ENCODE measurements at places on chromosomes 2 and 18.

DNA sequence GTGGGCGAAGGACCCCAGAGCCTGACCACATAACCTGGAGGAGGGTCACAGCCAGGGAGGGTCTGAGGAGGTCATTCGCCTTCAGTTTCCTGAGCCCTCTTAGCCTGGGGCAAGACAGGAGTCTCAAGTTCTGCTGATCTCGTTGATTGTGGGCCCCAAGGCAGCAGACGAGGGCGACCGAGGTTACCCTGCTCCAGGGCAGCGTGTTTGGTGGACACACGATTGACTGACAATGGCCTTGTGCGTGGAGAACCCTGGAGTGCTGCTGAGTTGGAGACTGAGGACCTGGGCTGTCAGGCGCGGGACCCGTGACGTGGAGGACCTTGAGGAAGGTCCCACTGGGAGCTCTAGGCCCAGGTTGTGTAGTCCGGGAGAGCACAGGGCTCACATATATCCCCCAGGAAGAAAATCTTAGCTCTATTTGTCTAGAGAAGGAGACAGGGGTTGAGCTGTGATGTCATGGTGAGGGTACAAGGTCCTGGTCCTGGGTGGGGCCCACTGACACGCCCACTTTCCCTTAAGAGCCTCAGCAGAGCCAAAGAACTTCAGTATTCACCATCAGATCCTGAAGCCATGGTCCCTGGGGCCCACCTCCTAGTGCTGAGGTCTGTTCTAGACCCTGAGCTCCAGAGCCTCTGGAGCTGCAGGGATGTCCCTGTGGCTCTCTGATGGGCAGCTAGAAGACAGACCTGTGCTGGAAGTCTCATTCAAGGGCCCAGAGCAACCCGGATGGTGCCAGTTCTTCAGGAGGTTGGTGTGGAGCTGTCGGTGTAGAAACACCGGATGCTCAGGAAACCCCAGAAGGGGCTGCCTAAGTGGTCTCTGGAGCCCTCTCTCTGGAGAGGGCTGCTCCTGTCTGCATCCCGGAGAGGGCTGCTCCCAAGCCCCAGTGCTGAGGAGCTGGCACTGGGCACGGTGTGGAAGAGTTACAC lies 53.1 kb downstream of the DYSF start:
- DNase-seq: no peak

DNA sequence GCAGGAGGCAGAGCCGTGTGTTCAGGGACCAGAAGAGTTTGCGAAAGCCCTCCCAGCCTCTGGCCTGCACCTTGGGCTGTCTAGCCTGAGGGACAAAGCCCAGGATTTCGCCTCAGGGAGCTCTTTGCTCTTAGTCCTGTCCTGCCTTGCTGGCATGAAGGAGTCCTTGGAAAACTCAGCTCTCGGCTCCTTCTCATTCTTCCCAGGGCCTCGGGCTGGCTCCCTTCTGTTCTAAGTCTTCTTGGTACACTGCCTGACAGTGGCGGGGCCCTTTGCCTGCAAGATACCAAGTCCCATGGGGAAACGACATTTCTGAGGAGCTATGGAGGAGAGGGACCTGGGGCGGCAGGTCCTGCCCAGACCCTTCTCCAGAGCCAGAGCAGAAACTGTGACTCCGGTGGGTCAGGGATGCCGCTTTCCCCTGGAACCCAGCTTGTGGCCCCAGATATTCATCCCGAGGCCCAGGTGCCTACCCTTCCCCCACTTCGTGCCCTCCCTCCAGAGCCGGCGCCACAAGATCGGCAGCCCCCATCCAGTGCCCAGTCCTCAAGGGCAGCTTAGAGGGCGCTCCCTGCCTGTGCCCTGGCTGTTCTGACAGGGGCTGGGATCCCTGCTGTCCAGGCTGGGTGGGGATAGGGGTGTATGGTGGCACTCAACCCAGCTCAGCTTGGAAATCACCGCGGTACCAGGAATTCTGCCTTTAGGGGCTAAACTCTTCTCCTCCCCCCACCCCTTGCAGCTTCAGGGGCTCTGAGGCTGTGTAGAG lies 5.5 kb upstream of the CYP26B1 start:
- no peak for DNase-seq

- DNase-seq: no peak
Observed at GRCh38 chr2:1601471-1602277, 142.6 kb downstream of the PXDN start.

- no peak for DNase-seq
Observed at GRCh38 chr2:237697586-237698357, 70.4 kb downstream of the LRRFIP1 start.

- DNase-seq: no peak
Observed at GRCh38 chr2:152348388-152348787, 13.4 kb downstream of the FMNL2 start.

GRCh38 chr2:64018701-64019082 lies 536 bp downstream of the VPS54 start:
- no peak for DNase-seq

Measured in NCI-H2081 treated with DMSO at 0.1 percent for 48 hours (cell line).